Transverse colon (tissue), 4 donors: ENCODE measurements at places on chromosomes 7 and 10. TPM values are rescaled to one million over a fixed set of nuclear protein-coding genes. Genes with fewer than 3 reads are reported as not detected.
A peak's percentile ranks its signal among the peaks of the same experiment; 100 is the strongest.

DNA sequence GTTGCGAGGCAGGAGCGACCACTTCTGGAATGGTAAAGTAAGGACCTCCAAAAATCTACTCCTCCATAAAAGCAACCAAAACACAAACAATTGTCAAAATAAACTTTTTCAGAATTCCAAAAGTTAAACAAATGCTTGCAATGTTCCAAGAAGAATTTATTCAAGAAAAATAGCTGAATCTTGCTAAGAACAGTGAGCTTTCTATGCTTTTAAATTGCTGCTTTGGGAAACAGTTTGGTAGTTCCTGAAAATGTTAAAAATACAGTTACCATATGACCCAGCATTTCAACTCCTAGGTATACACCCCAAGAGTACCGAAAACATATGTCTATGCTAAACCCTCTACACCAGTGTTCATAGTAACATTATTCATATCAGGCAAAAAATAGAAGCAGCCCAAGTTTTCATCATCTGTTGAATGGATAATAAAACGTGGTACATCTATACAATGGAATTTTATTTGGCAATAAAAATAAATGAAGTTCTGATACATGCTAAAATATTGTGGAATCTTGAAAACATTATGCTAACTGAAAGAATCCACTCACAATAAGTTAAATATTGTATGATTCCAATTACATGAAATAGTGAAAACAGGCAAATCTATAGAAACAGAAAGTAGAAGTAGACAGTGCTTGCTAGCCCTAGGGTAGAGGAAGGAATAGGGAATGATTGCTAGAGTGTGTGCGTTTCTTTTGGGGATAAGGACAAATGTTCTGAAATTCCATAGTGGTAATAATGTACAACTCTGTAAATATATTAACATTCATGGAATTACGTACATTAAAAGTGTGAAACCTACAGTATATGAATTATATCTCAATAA, 57.0 kb downstream of the LRRN3 start:
- no peak for DNase-seq

DNA sequence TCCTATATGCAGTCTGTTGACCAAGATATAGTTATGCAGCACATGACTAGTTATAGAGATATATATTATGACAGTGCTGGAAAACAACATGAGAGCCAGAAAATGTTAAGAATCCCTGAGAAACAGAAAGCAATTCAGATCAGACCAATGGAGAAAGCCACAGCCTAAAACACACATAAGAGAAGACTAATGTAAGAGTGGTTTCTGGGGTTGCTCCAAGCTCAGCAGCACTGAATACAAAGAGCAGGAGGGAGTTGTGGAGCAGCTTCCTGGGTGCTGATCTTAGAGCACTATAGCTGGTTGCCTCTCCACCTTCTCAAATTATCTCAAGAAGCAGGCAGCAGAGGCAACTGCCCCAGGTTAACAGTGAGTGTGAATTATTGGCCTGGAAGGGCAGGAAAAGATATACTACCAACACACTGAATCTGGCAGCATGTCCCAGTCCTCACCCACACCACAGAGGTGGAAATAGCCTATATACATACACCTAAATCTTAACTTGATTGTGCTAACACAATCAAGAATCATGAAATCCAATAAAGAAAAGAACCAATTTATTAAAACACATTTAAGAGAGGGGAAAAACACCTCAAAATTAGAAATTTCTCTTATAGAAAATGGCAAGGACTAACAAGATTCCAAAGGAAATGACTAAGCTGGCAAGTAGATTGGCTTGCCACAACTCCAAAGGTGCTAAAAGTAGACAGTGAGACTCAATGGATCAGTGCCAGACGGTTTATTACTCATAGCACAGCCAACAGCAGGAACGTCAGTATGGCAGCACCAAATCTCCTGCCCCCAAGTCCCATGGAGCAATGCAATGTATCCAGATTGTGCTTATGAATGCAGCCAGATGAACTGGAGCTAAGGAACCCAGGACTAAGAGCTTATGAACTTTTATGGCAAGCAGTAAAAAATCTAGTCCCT, 5.1 kb downstream of the PTTG1IP2 start:
- no peak for DNase-seq

HOXA5 gene
- total RNA-seq = 18.3 TPM

GRCh38 chr7:34425194-34425593, 232.8 kb upstream of the NPSR1 start:
- no peak for DNase-seq

GRCh38 chr10:86486856-86487255, 34.7 kb downstream of the WAPL start:
- DNase-seq = no peak

GIMAP4 gene
- total RNA-seq = 7.1 TPM

DNA sequence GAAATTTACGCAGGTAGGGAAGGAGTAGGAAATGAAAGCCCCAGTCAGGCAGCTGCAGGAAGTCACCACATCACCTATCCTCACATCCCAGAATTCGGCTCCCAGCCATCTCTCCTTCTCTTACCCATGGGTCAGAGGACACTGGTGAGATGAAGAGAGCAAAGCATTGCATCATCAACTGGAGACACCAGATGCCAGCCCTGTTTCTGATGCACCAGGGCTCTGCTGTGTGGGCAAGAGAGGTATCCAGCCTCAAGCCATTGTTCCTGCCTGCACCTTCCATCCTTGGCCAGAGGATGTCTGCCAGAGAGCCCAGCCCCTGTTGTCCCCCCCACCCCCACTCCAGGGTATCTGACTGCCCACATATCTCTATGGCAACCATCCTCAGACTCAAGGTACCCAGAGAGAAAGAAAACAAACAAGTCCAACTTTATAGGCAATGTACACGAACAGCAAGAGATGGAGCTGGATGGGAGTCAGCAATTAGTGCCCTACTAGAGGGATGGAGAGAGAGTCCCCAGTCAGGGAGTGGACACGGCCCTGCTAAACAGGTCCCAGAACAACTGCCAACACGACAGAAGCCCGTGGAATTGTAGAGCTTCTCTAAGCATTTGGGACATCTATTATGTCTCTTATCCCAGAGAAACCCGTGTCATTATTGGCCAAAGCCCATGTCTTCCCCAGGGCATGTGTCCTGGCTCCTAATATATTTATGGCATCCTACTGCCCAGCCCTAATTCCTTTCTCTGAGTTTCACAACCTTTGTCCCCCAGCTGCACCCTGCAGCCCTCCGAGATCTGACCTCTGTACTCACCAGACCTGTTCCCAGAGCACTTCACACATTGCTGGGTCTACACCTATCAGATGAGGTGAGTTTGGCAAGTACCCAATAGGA, 2.8 kb downstream of the CAMK2G start:
- DNase-seq = peak; percentile 79

DNA sequence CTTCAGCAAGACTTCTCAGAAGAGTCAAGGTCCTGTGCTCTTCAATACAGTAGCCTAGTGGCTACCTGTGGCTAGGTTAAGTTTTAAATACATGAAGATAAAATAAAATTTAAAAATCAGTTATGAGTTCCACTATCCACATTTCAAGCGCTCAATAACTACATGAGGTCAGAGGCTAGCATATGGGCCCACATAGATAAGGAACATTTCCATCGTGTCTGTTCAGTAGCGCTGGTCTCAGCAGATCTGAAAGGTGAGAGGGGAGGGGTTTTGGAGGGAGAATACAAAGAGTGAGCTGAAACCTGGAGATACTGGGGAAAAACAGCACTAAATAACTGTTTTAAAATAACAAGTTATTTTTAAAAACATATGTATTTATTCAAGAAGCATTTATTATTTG, 219.0 kb downstream of the TRIL start:
- DNase-seq = no peak

DDC gene
- total RNA-seq = 71.3 TPM

DNA sequence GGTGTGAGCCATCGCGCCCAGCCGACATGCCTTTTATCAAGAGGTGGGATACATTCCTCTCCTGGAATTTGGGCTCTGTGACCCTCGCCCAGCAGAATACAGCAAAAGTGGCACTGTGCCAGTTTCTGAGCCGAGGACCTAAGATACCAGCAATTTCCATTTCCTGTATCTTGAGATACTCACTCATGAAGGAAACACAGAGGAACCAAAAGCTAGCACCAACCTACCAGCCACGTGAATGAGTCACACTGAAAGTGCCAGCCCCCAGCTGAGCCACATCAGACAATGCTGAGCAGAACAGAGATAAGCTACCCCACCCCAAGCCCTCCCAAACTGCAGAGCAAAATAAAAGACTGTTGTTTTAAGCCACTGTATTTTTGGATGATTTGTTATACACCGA, 56.3 kb downstream of the CACUL1 start:
- DNase-seq = peak; percentile 13

NFKB2 gene
- 4.4 TPM for total RNA-seq

GRCh38 chr7:138245682-138246081, 169.4 kb downstream of the AKR1D1 start:
- no peak for DNase-seq

- DNase-seq = no peak
Measured at GRCh38 chr10:89531359-89531758, 4.0 kb downstream of the SLC16A12 start.

GRCh38 chr7:25026156-25026555, 46.2 kb upstream of the OSBPL3 start:
- no peak for DNase-seq

DNA sequence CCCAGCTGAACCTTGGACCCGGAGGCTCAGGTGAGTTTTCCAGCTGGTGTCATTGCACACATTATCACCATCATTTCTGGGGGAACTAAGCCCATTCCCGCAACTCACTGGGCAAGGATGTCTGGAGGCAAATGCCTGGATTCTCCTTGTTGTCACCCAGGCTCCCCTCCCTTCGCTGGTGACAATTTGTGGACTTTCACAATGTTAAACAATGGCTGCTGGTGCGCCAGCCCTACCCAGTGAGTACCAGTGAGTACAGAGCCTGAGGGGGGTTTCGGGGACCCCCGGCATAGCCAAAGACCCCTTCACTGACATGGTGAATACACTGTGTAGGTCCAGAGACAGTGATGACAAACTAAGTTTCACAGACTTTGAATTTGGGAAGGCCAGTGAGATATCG, 189.2 kb downstream of the ADARB2 start:
- DNase-seq = peak; percentile 1

- DNase-seq = no peak
Measured at GRCh38 chr10:126225672-126226008, 162.6 kb downstream of the ADAM12 start.

NUDT13 gene
- total RNA-seq = 4.9 TPM

MGAM2 gene
- 8.4 TPM for total RNA-seq

GRCh38 chr7:136940122-136940521, 71.7 kb downstream of the CHRM2 start:
- DNase-seq = no peak

DNA sequence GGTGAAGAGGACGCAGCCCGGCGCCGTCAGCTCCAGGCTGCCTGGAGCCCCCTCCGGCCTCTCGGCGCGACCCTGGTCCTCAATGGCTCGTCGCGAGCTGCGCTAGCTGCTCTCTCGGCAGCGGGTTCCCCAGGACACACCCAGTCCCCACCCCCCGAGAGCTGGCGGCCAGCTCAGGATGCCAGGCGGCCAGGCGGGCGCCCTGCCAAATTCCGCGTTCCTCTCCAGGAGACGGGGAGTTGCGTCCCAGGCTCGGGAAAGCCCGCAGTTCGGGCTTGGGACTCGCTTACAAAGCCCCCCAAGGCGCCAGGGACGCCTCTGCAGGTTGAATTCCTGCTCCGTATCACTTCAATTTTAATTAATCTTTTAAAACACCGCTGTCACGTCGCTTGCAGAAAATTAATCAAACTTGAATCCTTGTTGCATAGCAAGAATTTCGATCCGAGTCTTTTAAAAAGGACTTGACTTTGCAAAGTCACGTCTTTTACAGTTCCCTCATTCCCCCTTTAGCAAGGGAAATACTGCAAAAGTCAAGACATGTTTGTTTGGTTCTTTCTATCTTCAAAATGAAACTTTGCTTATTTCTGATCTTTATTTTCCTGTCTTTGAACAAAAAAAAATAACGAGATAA, 28.2 kb downstream of the SKIDA1 start:
- peak; percentile 91 for DNase-seq

PRR15 gene
- 338 TPM for total RNA-seq

SAMD9L gene
- 28.8 TPM for total RNA-seq

SEMA3A gene
- total RNA-seq = 3.8 TPM

DNA sequence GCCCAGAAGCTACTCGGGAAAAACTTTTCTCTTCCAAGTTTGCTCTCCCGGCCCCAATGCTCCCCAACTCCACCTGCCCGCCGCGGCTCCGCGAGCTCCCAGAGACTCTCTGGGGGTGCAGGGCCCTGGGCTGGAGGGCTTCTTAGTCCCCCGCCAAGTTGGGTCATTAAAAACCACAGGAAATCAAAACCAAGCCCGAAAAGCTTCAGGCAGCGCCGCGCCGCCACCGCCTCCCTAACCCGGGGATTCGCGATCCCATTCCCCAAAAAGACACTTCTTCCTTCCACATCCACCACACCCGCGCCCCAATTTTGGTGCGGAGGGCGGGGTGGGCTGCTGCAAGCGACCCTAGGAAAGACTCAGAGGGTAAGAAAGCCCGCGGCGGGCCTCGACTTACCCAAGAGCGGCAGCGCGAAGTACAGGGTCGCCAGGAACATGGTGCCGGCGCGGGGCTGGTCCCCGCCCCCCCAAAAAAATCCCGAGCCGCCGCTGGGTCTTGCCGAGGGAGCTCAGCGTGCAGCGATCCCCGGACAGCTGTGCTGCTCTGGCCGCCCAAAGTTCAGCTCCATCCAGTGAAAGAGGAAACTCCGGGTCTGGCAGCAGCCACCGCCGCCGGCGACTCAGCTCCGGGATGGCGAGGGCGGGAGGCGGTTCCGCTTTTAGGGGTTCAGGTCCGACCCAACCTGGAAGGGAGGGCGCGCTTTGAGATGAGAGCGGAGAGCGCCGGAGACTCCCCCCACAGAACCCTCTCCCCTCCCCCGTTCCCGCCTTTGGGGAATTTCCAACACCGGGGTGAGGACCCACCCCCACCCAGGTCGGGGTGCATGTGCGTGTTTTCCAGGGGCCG, 1.2 kb downstream of the GFRA1 start:
- no peak for DNase-seq

DNA sequence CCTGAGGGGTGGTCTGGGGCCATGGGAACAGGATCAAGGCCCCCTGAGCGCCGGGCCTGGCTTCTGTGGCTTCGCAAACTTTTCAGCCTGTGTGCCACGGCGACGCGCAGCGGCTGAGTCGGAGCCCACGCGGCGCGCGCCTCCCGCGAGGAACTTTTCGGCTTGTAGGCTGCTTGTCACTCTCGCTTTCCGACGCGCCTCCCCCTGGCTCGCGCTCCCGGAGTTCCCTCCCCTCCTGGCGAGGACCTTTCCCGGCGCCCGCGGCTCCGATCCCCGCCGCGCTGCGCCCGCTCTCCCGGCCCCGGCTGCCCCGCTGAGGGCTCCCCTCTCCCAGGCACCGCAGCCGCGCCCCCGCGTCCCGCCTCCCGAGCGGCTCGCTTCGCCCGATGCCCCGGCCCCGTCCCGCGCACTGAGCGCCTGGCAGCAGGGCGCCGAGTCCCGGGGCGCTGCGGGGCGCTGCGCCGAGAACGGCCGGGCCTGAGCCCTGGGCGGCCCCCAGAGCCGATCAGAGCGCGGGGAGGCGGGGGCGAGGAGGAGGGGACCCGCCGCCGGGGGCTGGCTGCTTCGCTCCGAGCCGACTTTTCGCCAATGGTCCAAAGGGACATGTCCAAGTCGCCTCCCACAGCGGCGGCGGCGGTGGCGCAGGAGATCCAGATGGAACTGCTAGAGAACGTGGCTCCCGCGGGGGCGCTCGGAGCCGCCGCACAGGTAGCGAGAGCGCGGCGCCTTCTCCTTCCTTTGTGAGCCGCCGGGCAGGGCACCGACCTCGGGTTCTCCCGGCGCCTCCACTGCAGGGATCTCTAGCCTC, at the start of gene CACNB2:
CACNB2 (plus strand) TSS at position 276 of the 808 bp plus-strand sequence.
- DNase-seq = peak; percentile 75

GRCh38 chr10:79273604-79274003, 73.7 kb upstream of the PPIF start:
- no peak for DNase-seq

GRCh38 chr10:59172567-59172966, 3.9 kb upstream of the PHYHIPL start:
- no peak for DNase-seq
